ENCODE measurements at places on chromosomes 3 and 15. TPM values are rescaled to one million over a fixed set of nuclear protein-coding genes. Genes with fewer than 3 reads are reported as not detected.

DNA sequence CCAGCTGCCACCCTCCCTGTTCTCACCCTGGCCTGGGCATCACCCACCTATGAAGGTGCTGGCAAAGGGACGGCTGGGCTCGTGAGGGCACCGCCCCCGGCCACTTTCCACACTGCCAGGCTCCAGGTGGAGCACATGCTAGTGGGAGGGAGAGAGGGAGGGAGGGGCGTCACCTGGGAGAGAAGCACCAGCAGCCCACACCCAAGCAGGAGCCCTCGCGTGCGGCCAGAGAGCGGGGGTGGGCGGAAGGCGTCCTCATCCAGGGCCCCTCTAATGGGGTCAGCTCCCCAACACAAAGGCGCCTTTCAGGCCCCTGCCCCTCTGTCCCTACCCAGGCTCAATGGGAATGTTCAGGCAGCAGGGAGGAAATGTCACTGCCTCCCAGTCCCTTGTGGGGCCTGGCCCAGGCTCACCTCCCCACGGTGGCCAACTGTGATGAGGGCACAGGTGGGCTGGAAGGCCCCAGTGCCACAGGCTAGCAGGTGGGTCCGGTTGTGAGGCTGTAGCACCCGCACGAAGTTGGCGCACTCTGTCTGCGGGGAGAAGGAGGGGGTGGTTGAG, 3.1 kb downstream of the SEMA3G start:
- no peak for DNase-seq

GRCh38 chr15:88428053-88428452, 39.1 kb downstream of the MRPL46 start:
- DNase-seq: no peak

DNA sequence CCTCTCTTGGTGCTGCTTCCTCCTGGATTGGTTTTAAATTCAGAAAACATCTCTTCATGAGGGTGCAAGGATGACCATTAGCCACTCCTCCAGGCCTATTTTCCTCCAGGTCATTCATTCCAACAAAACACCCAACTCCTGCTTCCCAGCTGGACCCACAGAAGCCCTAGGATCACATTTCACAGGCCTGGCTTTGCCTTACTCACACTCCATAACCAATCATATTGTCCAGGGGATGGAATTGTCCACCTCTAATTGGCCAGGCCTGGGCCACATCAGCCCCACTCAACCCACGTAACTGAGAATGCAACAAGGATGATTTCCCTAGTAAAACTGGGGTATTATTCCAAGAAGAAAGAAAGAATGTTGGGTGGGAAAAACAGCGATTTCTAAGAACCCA, 616.7 kb upstream of the SUCLG2 start:
- no peak for DNase-seq

- no peak for DNase-seq
Measured at GRCh38 chr15:76363251-76363650, 26.7 kb downstream of the ISL2 start.

DNA sequence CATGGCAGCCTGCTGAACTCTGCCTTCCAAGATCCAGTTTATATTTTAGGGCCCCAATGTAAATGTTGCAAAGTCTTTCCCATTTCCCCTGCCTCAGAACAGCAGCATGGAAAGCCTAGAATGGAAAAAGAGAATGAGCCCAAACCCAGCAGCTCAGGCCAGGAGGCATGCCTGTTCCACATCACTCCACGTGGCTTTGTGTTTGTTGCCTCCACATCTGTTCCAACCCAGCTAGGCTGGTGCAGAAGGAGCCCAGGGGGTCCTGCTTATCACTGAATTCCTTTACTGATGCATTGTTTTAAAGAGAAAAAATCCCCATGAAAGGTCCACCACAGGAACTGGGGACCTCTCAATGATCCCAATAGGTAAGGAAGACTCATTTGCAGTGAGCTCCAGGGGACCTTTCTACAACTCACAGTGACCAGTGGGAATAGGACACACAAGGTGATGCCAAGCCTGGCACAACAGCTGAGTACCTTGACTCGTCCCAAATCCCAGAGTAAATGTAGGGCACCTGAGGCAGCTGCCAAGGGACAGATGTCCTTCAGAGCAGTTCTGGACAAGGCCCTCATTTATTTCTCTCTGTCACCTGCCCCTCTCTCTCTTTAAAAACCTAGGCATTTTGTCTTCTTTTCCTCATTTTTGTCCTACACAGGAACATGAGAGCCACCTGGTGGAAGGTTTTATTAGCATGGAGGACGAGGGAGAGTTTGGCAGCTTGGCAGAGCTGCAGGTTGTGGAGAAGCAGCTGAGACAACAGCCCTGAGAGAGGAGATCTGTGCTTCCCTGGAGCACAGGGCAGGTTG, 41.7 kb upstream of the ADAMTS17 start:
- no peak for DNase-seq

- no peak for DNase-seq
Measured at GRCh38 chr3:24003466-24003865, 58.4 kb downstream of the NR1D2 start.

DNA sequence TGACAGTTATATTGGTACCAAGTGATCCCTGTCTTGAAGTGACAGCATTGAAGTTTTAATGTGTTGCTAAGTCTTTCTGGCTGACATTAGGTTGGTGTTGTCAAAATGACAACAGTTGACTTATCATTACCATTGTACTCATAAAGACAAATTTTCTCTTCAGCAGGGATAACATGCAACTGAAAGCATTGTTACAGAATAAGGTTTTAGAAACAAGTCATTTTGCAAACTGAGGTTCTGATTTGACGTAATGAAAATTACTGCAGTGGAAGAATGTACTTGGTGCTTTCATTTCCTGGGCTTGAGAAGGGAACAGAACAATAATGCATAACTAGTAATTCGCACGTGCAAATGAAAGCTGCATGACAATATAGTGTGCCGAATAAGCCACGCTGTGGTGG, 75.1 kb downstream of the MOBP start:
- no peak for DNase-seq

- no peak for DNase-seq
Measured at GRCh38 chr3:136595913-136596697, 156.1 kb downstream of the STAG1 start.

DNA sequence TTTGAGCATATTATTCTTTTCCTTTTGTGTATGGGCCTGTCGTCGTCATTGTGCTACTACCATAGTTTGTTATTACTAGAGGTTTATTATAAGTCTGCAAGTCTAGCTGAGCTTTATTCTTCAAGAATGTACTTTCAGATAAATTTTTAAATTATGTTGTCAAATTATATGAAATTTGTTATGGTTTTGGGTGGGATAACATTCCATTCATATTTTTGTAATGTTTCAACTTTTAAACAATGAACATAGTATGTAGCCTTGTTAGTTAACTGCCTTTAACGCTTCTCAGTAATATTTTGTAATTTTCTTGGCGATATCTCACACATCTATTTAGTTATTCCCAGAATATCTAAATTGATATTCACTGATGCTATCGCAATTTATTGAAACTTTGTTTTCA, 41.6 kb upstream of the GOLGA8B start:
- no peak for DNase-seq

GRCh38 chr3:102026656-102027055, 177.3 kb downstream of the NFKBIZ start:
- no peak for DNase-seq

DNA sequence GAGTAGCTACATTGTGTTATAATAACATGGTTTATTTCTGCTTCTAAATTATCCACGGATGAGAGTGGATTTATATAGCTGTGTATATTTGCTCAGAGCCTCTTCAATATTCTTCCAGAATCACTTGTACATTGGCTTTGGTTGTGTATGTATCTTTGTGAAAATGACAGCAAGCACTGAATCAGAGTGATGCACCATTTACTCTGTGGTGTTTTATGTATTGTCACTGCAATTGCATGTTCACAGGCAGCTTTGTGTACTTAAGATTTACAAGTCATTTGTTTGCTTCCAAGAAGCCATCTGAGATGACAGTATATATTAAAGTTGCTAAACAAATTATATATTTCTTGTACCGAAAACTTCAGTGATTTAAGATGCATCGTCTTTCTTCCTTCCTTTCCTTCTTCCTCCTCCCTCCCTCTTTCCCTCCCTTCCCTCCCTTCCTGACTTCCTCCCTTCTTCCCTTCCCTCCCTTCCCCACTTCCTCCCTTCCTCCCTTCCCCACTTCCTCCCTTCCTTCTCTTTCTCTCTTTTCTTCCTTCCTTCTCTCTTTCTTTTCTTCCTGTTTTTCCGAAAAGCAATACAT, 362.3 kb upstream of the GOLIM4 start:
- DNase-seq: no peak

DNA sequence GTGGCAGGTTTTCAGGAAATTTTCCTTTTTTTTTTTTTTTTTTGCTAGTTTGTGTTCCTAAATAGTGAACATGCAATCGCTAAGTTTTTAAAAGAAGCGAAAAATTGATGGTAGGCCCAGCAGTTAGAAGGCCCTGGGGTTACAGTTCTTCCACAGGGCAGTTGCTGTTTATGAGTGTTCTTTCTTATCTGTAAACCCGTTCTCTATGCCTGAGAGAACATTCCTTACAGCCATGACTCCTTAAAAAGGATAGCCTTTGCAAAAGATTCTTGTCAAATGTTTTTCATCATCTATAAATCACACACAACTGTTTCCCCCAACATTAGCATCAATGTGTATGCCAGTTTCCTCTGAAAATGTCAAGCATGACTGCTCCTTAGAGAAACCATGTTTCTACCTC, 23.8 kb upstream of the MYZAP start:
- DNase-seq: no peak

- no peak for DNase-seq
Measured at GRCh38 chr15:65110676-65111292, 4.2 kb downstream of the UBAP1L start.

- DNase-seq: no peak
Measured at GRCh38 chr15:47364230-47365141, 352.8 kb upstream of the SEMA6D start.

GRCh38 chr3:169627073-169627472, 36.4 kb downstream of the MECOM start:
- no peak for DNase-seq

GRCh38 chr3:178155521-178155920, 380.7 kb upstream of the KCNMB2 start:
- DNase-seq: no peak

DNA sequence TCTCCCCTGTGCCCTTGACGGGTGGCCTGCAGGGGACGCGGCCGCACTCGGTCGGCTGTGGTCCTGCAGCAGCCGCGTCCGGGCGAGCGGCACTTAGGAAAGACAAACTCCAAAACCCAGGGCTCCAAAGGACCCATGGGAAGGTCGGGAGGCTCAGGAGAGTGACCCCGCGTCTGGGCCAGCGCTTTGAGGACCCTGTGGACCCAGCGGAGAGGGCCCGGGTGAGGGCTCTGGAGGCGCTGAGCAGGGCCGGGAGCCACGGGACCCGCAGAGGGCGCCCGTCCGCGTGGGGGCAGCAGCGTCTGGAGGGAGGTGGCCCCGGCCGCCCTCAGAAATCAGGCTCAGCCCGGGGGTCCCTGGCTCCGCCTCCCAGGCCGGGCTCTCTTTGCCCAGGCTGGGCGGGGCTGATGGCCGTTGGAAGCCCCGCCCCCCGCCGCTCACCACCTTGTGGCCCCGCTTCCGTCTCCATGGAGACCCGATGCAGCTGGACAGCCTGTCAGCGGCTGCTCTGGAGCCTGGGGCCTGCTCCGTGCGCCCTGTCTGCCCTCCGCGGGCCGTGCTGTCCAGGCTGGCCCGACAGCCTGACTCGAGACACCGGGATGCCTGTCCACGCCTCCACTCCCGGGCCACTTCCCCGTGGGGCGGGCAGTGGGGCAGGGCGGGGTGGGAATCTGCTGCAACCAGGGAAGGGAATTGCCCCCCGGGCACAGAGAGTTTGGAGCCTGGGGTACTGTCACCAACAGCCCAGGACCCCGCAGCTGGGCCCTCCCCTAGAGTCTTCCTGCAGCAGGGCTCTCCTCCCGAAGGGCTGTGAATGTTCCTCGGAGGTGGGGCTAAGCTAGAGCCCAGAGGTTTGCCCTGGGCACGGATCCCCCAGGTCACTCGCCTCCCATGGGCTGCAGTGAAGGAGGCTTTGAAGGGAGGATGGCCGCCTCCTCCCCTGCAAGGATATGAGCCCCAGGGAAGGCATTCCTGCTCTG, 34.8 kb upstream of the RPL32 start:
- no peak for DNase-seq

GRCh38 chr3:70431911-70432310, 119.5 kb upstream of the MDFIC2 start:
- no peak for DNase-seq

DNA sequence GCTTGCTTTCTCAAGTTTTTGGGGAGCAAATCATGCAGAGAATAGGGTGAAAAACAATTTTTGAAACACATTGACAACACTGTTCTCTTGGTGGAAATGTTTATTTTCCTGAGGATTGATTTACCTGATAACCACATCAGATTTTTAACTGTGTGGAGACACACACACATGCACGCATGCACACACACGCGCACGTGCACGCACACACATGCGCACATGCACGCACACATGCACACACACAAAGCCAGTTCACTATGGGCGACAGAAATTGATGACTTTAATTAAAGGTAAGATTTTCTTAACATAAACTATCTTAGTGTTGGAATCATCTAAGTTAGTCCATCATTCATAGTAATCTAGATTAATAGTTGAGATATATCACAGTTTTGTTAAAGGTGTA, 15.3 kb downstream of the LMLN start:
- DNase-seq: no peak

DNA sequence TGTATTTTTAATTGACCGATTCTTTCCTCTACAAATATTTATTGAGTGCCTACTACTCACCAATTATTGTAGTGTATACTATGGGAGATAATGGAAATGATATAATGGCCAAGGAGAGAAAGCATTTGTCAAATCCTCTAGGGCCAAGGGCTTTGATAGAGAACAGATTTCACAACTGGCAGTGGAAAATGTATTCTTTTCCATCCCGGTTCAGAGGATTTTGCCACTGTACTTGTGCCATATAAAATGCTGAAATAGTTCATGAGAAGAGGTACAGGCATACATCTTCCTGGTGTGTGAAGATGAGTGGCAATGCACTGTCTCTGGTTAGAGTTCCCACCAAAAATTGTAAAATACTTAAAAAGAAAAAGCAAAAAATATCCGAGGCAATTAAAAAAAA, 451.6 kb upstream of the TPRG1 start:
- no peak for DNase-seq

DNA sequence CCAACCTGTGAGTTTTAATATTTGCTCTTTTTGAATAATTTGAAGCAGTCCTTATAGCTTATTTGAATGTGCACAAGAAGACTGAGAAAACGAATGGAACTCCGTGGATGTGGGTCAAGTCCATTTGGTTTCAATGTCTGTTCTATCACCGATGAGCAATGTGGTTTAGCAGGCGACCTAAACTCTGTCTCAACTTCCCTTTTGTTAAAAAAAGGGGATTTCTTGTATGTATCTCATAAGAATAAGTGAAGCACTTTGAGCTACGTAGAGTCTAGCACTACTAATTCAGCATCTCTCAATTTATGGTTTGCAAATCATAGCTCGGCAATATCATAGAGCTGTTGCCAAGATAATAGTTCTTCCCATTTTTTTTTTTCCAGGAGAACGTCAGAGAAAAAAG, 4.6 kb upstream of the SKIL start:
- DNase-seq: no peak

GRCh38 chr15:80804970-80805495, 25.9 kb downstream of the CEMIP start:
- DNase-seq: no peak

PCLAF gene
- total RNA-seq: 3.3 TPM

GHRL gene
- total RNA-seq: 0.55 TPM

CA12 gene
- 213 TPM for total RNA-seq

CCRL2 gene
- total RNA-seq: 10.2 TPM

GUCA1C gene
- not detected for total RNA-seq

LEKR1 gene
- 1.9 TPM for total RNA-seq

CPEB1 gene
- 11.8 TPM for total RNA-seq
